DMS79 (cell line): ENCODE measurements at places on chromosomes 16 and 17.

GRCh38 chr16:50386139-50386538, 17.4 kb upstream of the BRD7 start:
- no peak for DNase-seq

DNA sequence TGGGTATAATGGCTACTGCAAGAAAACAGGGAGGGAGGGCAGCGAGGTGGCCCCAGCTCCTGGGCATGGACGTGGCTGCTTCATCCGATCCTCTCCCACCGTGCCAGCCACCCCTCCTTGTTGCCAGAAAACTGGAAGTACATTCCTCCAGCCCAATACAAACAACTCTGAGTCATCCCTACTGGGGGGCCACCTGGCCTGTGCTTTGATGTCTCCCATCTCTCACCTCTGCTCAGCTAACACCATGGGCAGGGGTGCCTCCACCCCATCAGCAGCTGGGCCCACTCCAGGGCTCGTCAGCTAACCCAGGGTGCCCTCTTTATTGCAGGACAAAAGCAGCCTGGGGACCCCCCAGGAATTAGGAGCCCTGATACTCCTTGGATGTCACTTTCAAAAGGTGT, 2.0 kb downstream of the RHBDF2 start:
- DNase-seq, result no peak

DNA sequence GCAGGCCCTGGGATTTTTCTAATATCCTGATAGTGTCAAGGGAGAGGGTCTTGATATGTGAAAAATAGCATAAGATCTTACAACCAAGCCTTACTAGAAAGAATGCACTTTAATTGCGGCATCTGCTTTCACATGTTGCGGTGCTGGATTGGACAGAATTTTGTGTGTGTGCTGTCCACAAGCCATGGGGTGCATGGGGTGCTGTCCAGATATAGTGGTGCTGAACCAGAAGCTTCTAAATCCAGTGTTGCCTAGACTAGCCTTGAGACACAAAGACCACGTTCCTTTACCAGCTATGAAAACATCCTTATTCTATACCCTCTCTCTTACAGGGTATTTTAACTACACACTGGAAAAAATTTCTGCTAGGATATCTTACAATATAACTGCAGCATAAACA, 244.0 kb downstream of the TMEM114 start:
- DNase-seq, result no peak

DNA sequence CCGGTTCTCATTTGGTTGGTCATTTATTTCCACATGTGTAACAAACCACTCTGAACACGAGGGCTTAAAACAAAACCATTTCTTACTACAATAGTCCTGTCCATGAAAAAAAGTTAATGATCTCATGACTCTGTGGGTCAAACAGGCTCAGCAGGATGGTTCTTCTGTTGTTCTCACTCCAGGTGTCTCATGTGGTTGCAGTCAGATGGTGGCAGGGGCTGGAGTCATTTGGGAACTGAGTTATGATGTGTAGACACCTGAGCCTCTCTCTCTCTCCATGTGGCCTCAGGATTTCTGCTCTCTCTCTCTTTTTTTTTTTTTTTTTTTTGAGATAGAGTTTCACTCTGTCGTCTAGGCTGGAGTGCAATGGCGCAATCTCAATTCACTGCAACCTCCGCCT, 55.4 kb downstream of the RTN4RL1 start:
- no peak for DNase-seq

DNA sequence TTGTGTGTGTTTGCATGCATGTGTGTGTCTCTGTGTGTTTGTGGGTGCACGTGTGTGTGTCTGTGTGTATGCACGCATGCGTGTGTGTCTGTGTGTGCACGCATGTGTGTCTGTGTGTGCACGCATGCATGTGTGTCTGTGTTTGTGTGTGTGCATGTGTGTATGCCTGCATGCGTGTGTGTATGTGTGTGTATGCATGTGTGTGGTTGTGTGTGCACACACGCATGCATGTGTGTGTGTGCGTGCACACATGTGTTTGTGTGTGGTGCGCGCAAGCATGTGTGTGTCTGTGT, 239.9 kb upstream of the TNRC6C start:
- no peak for DNase-seq

- no peak for DNase-seq
Measured at GRCh38 chr16:48542020-48542473, 67.9 kb downstream of the N4BP1 start.

DNA sequence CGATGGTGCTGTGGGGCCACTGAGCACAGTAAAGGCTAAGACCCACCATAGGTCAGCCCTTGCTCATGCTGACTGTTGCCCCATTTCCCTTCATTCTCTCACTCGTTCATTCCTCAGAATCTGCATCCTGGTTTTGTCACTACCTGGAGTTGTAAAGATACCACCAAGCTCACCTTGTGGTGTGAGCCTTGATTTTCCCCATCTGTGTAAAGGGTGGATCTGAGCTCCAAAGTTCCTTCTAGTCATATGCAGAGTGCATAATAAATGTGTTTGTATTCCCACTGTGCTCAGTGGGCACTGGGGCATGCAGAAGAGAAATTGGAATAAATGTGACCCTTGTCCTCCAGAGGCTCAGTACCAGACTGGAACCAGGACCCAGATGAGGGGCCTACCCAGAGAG, 35.2 kb upstream of the MEOX1 start:
- no peak for DNase-seq

GRCh38 chr17:76685846-76686245, 24.9 kb downstream of the MXRA7 start:
- DNase-seq, result no peak

DNA sequence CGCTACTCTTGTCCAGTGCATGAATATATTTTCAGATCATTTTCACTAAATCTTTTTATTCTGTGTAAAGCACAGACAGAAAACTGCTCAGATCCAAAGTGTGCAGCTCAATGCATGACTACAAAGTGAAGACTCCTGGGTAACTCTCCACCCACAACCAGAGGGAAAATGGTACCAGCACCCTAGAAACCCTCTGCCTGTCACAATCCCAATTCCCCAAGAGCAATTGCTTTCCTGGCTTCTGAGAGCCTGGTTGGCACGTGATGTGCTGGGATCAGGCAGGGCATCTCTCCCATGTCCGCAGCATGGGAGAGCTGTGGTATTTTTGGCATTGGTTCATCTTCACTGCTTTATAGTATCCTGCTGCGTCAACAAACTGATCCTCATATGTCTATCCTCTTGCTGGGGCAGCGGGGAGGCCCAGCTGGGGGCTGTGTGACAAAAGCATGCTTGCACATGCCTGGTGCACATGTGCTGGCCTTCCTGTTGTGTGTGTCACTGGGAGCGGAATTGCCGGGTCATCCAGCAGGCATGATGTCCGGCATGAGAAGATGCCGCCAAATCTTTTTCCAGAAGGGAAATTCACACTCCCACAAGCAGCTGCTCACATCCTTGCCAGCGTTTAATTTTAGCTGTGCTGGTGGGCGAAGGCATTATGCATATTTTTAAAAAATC, 278.9 kb upstream of the FOXF1 start:
- no peak for DNase-seq

DNA sequence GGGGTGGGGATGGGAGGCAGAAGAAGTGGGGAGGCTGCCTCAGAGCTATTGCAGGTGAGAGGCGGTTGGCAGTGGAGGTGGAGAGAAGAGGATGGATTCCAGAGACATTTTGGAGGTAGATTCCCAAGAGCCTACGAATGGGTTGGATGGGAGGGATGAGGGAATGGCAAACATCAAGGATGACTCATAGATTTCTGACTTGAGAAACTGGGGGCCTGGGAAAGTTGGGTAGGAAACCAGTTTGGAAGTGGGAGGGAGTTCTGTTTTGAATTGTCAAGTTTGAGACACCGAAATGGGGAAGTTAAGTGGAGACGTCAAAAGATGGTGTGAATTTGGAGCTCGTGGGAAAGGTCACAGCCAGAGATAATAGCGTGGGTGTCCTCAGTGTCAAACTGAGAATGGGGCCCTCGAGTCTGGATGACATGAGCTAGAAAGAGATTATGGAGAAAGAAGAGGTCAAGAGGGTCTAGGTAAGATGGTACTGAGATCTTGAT, 6.2 kb upstream of the CYLD start:
- no peak for DNase-seq

DNA sequence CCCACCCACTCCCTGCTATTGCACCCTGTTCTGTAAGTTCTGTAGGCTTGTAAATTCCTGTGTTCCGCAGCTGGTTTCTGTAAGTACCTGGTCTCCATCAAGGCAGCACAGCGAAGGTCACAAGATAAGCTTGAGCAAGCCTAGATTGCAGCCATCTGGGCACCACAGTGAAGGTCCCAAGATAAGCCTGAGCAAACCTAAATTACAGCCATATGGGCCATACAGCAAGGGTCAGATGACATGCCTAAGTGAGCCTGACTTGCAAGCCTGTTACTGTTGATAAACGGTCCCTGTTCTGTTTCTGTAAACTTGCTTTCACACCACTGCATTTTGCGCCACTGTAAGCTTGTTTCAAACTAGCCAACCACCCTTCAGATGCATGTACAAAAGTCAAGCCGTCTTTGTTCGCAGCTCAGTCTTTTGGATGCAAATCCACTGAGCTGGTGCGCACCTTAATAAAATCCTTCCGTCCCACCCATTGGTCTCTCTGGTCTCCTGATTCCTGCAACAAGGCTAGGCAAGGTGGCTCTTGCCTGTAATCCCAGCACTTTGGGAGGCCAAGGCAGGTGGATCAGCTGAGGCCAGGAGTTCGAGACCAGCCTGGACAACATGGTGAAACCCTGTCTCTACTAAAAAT, 42.6 kb upstream of the ATF7IP2 start:
- DNase-seq, result no peak

DNA sequence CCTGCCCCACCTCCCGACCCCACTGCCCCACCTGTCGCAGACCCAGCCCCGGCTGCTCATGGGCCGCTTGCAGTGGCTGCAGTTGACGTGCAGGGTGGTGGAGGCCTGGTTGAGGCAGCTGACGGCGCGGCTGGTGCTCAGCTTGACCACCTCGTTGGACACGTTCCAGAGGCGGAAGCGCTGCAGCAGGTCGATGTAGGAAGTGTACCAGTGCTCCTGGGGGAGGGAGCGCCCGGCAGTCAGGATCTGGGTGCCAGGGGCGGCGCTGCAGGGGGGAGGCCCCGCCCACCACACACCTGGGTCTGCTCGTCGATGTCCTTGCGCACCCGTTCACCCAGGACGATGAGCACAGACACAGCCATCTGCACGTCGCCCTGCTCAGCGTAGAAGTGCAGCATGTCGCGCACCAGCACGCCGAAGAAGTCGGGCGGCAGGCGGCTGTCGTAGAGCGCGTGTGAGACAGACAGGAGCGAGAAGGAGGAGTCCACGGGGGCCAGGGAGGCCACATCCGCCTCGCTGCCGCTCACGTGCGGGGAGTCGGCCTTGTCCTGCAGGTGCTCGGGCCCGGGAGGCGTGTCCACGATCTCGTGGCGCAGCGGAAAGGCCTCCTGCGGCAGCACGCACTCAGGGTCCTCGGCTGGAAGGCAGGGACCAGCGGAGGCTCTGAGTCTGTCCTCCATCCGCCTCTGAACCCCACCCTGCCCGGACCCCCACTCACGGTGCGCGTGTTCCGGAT, 995 bp upstream of the JMJD8 start:
- peak; percentile 58 for DNase-seq

GRCh38 chr17:52159246-52160135, 977 bp upstream of the CA10 start:
- DNase-seq, result no peak

DNA sequence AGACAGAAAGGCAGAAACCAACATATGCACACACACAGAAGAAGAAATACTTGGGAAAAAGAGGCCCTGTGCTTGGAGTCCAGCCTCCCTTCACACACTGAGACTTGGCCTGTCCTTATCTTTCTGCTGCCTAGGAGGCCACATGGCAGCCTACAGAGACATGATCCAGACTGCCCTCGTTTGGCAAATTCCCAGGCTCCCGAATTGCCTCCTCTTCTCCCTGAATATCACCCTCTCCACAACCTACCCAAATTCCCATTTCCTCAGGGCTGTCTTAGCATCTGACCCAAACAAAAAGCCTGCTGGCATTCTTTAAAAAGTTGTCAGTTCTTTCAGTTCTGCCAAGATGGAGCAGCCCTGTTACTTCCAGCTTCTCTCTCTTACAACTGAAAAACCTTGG, 59.8 kb downstream of the DNAH17 start:
- DNase-seq, result no peak

DNA sequence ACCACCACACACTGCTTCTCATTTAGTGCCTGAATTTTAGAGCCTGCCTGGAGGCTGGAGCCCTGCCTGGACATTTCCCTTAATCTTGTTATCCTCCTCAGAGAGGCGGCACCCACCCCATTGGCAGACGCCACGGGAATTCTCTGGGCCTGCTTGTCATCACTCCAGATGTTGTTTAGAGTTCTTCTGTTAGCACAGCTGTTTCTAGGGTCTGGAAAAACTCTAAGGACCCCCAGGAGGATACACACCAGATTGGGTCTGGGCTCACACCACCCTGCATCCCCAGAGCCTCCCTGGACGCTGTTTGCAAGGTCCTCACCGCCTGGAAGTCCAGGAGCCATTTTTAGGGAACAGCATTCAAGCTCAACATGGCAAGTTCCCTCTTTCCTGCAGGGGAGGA, 565 bp upstream of the XAF1 start:
- no peak for DNase-seq

DNA sequence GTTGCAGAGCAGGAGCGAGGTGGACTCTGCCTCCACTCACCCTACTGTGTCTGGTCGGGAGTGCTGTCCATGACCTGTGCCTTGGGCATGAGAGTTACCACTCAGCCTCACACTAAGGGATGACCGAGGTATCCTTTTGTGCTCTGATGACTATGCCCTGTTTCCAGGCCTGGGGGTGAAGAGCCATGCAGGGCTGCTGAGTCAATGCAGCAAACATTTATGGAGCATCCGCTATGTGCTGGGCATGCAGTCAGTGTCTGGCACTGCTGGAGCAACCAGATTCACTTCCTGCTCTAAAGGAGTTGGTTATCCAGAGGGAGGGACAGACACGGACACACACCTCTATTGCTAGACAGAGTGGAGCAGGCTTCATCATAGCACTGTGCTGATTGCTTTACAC, 7.6 kb upstream of the HNF1B start:
- no peak for DNase-seq

DNA sequence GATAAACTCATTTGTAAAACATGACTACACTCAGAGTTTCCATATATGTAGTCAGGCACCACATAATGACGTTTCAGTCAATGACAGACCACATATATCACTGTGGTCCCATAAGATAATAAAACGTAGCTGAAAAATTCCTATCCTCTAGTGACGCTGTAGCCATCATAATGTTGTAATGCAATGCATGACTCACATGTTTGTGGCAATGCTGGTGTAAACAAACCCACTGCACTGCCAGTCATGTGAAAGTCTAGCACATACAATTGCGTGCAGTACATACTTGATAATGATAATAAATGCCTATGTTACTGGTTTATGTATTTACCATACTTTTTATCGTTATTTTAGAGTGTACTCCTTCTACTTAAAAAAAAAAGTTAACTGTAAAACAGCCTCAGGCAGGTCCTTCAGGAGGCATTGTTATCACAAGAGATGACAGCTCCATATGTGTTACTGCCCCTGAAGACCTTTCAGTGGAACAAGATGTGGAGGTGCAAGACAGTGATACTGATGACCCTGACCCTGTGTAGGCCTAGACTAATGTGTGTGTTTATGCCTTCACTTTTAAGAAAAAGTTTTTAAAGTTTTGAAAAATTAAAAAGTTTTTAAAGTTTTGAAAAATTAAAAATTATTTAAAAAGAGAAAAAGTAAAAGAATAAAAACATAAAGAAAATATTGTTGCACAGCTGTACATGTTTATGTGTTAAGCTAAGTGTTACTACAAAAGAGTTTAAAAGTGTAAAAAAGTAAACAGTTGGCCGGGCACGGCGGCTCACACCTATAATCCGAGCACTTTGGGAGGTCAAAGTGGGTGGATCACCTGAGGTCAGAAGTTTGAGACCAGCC, 9.0 kb downstream of the STAT5B start:
- no peak for DNase-seq
